NCI-H1105 treated with DMSO at 0.1 percent for 48 hours (cell line): ENCODE measurements at places on chromosomes 13 and 19.
A peak's percentile ranks its signal among the peaks of the same experiment; 100 is the strongest.

DNA sequence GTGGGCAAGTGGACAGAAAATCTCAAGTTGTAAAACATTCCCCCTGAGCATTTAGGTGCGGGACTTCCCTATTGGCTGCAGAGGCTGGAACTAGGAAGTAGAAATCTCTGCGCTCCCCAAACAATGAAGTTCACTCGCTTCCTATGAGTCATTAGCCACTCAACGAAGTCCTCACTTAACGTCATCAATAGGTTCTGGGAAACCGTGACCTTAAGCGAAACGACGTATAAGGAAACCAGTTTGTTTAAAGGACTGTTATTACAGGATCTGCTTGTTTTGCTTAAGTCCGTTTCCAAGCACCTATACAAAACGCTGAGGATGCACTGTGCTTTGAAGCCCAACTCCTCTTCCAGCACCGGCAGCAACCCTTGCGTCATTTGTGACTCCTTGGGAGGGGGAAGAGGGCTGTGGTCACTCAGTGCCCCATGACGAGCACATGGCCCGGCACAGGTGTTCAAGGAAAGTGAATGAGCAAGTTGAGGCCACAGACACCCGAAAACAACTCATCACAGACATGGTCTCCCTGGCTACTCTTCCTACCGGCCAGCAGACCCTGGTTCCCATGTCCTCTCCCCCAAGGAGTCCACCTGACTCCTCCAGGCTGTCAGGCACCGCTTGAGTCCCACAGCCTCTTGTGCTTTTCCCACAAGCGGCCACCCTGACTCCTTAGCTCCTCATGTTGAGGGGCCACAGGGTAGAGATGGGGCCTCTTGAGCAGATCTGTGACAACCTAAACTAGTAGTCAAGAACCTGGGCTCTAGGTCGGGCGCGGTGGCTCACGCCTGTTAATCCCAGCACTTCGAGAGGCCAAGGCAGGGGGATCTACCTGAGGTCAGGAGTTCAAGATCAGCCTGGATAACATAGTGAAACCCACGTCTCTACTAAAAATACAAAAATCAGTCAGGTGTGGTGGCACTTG, 4.8 kb downstream of the RPS16 start:
- no peak for DNase-seq

GRCh38 chr19:42242069-42242511, 312 bp downstream of the GSK3A start:
- no peak for DNase-seq

DNA sequence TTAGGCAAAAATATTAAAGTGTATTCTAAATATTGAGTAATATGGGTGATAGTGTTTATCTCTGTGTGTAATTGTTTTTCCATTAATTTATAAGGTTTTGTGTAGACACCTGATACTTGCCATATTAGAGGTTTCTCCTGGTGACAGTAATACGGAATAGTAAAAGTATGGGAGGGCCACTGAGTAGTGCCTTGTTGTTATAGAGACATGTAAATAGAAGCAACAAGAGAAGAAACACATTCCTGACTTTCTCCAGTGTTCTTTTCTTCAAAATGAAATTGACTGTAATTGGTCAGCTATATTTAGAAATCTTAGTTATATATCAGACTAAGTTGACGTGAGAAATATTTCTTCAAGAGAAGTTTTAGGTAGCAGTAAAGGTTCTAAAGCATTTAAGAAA, 18.5 kb downstream of the RNASEH2B start:
- DNase-seq: no peak

- DNase-seq: no peak
Measured at GRCh38 chr13:46743191-46743590, 53.8 kb downstream of the ESD start.

- DNase-seq: peak; percentile 46
Measured at GRCh38 chr13:51246418-51247277, 24.4 kb downstream of the FAM124A start.

DNA sequence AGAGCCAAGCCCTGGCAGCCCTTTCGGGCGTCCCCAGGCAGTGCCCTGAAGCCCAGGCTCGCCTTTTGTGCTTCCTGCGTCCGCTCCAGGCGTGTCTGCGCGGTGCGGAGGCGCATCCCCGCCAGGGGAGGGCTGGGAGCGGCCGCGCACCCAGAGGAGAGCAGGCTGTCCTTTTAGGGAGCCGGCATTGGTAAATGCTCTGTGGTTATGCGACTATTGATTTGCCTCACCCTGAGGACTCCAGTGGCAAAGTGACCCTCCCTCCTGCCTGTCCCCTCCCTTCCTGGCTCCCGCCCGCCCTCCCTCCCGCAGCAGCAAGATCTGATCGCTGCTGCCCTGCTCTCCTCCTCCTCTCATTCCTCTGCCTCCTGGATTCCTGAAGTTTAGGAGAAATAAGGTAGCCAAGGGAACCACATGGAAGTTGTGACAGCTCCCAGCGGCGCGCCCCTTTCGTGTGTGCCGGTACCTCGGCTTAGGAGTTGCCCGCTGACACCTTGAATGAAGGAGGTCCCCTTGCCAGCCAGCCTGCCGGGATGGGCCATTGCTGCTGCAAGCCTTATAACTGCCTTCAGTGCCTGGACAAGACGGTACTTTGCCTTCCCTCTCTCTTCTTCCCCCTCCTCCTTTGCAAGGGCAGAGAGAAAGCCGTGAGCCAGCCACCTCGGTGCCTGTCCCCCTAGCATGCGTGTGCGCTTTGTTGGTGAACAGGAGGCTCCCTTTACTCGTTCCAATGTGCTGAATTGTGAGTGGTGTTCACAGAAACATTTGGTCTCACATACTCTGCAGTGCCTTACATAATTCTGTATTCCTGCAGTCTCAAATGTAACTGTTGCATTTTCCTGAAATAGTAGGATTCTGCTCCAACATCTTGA, 166.9 kb downstream of the SLC7A1 start:
- DNase-seq: peak; percentile 43

GRCh38 chr19:55623561-55623960, 805 bp downstream of the ZNF784 start:
- no peak for DNase-seq

GRCh38 chr13:22053053-22053452, 382.2 kb downstream of the FGF9 start:
- DNase-seq: no peak

- no peak for DNase-seq
Measured at GRCh38 chr13:78192716-78193115, 274.1 kb upstream of the EDNRB start.
